AG09319 (cell line): ENCODE measurements at places on chromosomes 3 and 15.

GRCh38 chr3:182121401-182121800, 409.7 kb downstream of the SOX2 start:
- no peak for DNase-seq

DNA sequence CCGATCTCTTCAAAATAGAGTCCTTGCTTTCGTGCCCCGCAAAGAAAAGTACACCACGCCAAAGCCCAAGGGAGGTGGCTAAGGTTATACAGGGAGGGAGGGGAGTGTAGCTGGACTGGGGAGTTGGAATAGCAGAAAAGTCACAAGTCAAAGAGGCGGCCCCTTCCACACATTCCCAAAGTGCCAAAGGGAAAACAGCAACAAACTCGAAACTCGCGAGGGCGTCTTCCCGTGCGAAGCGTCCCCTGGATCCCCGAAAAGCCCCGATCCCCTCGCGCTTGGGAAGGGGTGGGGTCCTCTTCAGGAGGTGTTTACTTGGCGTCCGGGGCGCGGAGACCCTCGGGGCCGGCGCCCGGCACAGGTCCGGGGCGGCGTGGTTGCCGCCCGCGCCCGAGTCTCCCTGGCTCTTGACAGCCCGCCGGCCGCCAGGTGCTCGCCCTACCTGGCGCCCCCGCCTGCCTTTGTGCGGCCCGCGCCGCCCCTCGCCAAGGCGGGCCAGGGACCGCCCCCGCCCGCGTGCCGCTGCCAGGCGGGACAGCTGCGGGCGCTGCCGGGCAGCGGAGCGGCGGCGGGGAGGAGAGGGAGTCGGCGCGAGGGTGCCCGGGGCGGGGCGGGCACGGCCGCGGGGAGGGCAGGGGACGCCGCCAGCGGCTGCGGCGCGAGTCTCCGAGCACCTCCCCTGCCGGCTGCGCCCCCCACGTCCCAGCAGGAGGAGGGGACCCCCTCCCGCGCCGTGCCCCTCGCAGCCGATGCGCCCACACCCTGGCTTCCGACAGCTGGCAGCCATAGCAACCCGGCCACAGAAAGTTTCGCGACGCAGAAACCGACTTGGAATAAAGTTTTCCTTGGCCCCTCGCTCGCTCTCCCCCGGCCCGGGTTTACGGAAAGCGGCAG, 966 bp downstream of the MYO1E start:
- no peak for DNase-seq

- DNase-seq: no peak
Measured at GRCh38 chr3:39343076-39343717, 13.7 kb downstream of the CCR8 start.

DNA sequence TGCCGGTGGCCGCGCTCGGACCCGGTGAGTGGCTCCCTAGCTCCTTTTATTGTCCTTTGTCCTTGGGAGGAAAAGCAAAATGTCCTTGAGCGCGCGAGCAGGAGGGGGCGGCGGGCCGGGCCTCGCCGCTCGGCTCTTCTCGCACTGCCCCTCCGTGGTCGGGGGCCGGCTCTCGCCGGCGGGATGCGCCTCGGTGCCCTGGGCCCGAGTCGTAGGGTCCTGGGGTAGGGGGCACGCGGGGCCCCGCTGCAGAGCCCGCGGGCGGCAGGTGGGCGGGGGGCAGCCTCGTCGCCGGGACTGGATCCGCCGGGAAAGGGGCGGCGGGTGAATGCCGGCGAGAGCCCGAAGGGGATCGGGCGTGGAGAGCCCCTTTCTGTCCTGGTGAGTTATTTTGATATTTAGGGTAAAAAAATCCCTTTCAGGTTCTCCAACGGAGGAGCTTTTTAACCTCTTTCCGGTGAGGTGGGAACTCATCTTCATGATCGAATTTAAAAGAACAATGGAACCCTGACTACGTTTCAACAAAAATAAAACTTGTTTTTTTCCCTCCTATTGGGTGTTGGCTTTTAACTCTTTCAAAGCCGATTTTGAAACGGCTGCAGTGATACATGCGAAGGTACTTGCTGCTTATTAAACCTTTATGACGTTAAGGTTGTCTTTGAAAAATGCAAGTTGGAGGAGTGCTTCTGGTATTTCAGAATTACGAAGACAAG, 16.8 kb upstream of the CHD2 start:
- DNase-seq: no peak

DNA sequence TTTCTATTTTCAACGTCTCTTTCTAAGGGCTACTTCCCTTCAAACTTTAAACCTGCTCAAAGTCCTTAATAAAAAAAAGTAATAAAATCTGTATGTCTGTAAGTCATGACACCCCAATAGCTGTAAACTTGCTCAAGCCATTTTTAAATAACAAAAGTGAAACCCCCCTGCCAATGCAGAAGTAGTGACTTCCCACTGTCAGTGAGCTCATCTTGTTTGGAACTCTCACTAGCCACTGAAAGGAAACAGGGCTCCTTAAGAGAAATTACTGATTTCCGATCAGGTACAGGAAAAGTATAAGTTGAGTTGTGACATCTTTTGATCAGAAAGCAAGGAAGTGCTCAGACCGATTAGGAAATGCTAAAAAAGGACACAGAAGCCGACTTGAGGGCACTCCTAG, 27.6 kb upstream of the GPR171 start:
- DNase-seq: no peak

- no peak for DNase-seq
Measured at GRCh38 chr15:65791335-65792137, 557 bp downstream of the DENND4A start.

- DNase-seq: no peak
Measured at GRCh38 chr3:31862666-31863279, 118.3 kb downstream of the OSBPL10 start.
